CD4-positive, alpha-beta T cell treated with Interleukin-2 at 100 ng/mL for 4 hours (primary cell): ENCODE measurements at places on chromosomes 6 and 20.

GRCh38 chr6:73129653-73130443 is 95.4 kb downstream of the KHDC1L start:
- peak; percentile 79 for DNase-seq

DNA sequence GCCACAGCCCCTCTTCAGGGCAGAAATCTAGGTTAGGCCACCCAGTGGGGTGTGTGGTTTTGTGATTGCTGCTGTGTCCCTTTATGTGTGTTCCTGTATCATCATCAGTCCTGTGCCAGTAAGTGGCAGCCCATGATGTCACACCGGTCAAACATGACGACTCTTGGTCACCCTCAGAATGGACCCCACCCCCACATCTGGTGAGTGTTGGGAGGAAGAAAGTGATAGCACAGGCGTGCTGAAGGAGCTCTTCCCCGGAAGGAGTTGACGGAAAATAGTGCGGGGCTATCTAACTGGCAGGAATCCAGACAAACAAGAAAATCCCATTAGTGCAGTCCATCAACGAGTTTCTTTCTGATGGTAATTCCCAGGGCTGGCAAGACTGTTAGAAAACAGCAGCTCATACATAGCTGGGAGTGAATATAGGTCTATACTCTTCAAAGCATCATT is 33.4 kb upstream of the IL17A start:
- no peak for DNase-seq

GRCh38 chr6:134746140-134746539 is 203.8 kb downstream of the ALDH8A1 start:
- no peak for DNase-seq

GRCh38 chr20:25046181-25046641 is 11.7 kb downstream of the ACSS1 start:
- no peak for DNase-seq

GRCh38 chr6:606829-607379 is 50.0 kb downstream of the HUS1B start:
- no peak for DNase-seq

- DNase-seq, result no peak
Observed at GRCh38 chr6:119891644-119892043, 542.1 kb upstream of the MAN1A1 start.

GRCh38 chr20:14497004-14497403 is 159.6 kb upstream of the FLRT3 start:
- DNase-seq, result no peak

DNA sequence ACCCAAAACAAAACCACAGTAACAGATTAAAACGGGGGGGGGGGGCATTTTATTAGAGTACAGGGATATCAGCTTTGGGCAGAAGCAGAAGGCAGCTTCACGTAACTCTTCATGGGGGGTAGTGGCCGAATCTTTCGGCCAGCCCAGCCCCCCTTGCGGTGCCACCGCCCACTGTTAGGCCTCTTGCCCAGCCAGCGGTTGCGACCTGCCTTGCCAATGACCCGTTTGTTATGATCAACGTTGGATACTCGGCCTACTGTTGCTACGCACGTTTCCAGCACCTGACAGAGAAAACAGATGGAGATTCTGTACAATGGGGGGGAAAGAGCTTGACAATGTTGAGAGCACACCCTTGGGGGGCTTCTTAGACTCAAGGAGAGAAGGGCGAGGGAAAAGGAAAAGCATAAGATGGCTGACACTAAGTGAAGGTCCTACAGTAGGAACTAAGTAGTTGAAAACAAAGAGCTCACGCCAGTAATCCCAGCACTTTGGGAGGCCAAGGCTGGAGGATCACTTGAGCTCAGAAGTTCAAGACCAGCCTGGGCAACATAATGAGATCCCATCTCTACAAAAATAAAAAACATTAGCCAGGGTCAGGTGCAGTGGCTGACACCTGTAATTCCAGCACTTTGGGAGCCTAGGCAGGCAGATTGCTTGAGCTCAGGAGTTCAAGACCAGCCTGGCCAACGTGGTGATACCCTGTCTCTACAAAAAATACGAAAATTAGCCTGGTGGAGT is 724 bp upstream of the CUL7 start:
- no peak for DNase-seq

DNA sequence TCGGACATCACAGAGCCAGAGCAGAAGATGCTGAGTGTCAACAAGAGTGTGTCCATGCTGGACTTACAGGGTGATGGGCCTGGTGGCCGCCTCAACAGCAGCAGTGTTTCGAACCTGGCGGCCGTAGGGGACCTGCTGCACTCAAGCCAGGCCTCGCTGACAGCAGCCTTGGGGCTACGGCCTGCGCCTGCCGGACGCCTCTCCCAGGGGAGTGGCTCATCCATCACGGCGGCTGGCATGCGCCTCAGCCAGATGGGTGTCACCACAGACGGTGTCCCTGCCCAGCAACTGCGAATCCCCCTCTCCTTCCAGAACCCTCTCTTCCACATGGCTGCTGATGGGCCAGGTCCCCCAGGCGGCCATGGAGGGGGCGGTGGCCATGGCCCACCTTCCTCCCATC is 11.4 kb upstream of the ZBTB9 start:
- no peak for DNase-seq

DNA sequence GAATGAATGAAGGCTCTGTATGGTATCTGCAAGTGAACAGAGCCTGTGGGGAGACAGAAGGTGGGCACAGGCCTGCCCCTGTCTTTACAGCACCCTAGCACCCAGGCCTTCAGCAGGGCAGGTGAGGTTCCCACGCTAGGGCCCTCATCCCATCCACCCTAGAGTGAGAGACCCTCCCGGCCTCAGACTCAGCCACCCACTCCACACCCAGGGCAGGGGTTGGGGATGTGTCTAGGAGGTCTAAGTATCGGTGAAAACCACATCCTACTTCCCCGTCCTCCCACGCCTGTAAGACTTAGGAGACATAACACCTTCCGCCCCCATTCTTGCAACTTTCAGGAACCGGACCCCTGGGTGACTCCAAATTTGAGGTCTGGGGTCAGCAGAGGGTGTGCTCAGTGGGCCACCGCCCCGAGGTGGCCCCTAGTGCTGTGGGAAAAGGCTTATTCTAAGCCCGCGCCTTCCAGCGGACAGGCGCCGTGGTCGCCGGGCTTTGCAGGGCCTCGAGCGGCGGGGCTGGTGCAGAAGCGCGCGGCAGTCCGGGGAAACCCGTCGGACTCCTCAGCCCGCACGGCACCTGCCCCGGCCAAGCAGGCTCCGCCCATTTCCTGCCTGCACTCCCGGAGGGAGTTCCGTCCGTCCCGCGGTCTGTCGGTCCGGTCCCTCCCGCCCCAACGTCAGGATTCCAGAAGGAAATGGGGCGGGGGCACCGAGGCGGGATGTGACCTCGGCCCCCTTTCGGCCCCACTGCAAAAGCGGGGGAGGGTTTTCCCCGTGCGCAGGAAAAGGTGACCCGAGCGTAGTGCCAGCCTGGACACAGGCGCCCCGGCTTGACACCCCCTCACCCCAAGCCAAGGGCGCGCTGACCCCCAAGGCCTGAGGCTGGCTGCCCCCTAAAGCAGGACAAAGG is 868 bp downstream of the SAMD10 start:
- peak; percentile 44 for DNase-seq

GRCh38 chr6:110520209-110520965 is 44.0 kb upstream of the SLC22A16 start:
- DNase-seq, result no peak

DNA sequence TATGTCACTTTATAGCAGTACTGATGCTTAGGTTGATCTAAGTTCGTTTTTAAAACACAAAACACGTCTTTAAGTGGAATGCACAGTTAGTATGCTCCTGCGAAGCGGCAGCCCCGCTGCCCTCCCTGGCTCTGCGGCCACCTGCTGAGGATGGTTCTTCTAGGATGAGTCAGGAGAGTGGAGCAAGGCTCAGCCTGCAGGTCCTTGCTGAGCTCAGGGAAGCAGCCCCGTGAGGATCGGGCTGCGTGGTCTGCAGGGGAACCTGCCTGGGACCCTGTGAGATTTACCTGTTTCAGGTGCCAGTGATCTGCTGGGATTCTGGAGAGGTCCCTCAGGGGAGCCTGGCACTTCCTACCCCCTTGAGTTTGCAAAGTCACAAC is 57.5 kb downstream of the SYNJ2 start:
- no peak for DNase-seq

- no peak for DNase-seq
Observed at GRCh38 chr6:5121479-5121878, 36.3 kb downstream of the PPP1R3G start.

DNA sequence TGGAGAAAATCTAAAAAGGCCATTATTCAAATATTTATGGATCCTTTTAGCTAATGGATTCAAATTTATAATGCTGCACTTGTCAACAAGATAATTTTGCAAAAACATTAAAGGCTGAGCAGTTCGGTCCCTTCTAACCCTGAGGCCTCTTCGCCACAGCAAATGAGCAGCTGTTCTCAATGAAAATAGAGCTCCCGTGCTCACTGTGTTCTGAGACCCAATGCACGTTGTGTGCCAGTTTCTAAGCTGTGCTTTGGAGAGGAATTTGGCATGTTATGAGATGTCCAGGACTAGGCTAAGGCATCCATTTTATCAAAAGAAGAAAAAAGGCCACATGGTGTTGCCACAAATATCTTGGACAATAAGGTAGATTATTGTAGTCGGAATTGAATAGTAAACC is 220.1 kb upstream of the TSHZ2 start:
- no peak for DNase-seq

DNA sequence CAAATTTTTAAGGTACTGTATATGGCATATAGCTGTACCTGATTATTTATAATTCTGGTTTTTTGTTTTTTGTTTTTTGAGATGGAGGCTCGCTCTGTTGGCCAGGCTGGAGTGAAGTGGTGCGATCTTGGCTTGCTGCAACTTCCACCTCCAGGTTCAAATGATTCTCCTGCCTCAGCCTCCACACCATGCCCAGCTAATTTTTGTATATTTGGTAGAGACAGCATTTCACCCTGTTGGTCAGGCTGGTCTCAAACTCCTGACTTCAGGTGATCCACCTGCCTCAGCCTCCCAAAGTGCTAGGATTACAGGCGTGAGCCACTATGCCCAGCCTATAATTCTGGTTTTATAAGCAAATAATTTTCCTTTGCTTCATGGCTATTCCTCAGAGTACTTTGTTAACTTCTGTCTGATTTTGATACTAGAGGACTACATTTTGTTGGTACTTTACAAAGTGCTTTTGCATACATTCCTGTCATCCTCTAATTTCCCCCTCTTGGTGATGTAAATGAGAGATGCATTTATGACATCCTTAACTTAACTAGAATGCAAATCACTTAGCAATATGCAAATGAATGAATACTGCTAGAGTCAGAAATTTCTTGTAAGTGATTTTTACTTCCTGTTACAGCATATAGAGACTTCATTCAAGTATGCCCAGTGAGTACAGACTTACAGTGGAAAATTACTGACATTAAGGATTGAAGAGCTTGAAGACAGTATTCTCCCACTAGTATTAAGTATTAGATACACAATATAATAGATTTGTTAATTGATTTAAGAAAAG is 35.7 kb upstream of the ARID1B start:
- DNase-seq, result no peak

- DNase-seq, result peak; percentile 34
Observed at GRCh38 chr6:33886673-33887144, 82.9 kb upstream of the MLN start.

- no peak for DNase-seq
Observed at GRCh38 chr6:35192301-35192860, 21.4 kb upstream of the SCUBE3 start.

GRCh38 chr6:33738153-33738552 is 8.6 kb downstream of the IP6K3 start:
- no peak for DNase-seq

DNA sequence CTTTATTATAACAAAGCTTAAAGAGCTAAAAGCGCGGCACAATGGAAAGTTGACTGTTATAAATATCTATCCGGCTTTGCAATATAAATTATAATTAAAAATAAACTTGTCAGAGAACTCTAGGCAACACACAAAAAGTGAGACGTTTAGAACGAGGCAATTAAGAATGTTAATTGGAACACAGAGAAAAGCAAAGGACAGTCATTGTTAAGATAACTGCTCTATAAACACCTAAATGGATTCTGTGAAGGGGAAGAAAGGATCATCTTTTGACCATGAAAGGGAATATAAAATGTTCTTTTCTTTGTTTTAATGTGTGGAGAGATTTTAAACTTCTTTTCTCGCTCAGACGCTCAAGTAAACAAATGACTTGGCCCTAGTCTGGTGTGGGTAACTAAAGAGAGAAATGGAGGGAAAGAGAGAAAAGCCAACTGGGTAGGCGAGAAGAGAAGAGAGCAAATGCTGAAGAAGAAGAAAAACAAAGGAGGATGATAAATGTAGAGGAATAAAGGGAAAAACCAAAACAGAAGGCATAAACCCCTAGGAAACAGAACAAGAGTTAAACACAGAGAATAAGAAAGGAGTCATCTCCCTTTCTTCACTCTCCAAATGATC is 9.3 kb upstream of the SALL4 start:
- DNase-seq, result no peak

DNA sequence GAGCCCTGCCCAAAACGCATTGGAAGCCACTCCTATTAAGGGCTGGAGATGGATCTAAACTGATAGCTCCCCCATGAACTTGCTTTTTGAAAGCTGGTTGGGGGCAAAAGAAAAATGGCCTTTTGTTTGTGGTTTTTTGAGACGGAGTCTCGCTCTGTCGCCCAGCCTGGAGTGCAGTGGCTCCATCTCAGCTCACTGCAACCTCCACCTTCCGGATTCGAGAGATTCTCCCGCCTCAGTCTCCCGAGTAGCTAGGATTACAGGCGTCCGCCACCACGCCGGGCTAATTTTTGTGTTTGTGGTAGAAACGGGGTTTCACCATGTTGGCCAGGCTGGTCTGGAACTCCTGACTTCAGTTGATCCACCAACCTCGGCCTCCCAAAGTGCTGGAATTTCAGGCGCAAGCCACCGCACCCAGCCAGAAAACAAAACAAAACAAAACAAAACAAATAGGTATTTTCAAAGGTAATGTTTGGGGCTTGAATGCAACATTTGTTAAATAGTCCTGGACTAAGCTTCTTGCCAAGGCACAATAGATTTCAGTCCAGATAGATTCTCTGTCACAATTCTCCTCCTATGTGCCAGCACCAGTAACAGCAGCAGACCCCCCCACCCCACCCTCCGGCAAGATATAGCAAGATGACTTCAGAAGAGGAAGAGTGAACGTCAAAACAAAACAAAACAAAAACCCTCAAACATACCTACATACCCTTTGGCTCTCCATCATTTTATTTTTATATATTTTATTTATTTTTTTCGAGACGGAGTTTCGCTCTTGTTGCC is 26.5 kb upstream of the ABT1 start:
- no peak for DNase-seq

GRCh38 chr6:142707255-142707654 is 237.7 kb downstream of the HIVEP2 start:
- no peak for DNase-seq

DNA sequence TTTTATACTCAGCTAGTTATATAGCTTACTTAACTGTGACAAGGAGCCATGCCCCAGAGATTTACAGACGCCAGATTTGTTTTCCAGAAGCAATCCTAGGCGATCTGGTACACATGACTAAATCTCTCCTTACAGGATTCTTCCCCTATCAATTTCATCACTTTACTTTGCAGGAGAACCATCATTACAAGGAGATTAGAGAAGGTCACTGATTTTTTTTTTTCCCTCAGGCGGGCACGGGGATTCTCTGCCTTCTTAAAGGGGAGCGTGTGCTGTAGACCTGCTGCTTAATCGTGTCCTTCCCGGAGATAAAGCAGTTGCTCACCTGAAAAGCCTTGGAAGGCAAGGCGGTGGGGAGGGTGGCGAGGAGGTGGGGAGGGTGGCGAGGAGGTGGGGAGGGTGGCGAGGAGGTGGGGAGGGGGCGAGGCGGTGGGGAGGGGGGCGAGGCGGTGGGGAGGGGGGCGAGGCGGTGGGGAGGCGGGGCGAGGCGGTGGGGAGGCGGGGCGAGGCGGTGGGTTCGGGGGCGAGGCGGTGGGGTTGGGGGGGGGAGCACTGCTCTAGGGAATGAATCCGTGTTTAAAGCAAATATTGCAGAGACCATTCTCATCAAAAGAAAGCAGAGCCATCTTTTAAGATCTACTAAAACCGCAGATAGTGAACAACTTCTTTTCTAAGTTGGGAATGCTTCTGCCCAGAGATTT is 14.3 kb upstream of the MRAP2 start:
- no peak for DNase-seq
